ENCODE measurements at places on chromosomes 4 and X. TPM values are rescaled to one million over a fixed set of nuclear protein-coding genes. Genes with fewer than 3 reads are reported as not detected.

Gene MSX1
- total RNA-seq: 2.2 TPM

Gene FATE1
- not detected for total RNA-seq

Gene GBA3
- total RNA-seq: not detected

Gene CD38
- total RNA-seq: 1.0 TPM

Gene TENM3
- 24.7 TPM for total RNA-seq

Gene NKAP
- total RNA-seq: 6.1 TPM

Gene RAB33B
- total RNA-seq: 9.8 TPM

Gene PFKFB1
- total RNA-seq: not detected

Gene ZXDA
- 2.6 TPM for total RNA-seq

Gene AREG
- total RNA-seq: 129 TPM

Gene SPATA4
- 0.13 TPM for total RNA-seq

Gene ARSJ
- total RNA-seq: 34.6 TPM

Gene HGFAC
- total RNA-seq: 0.32 TPM

Gene MAP9
- total RNA-seq: 9.3 TPM

Gene CASP6
- total RNA-seq: 30.5 TPM

Gene SLC6A14
- total RNA-seq: under 0.01 TPM

Gene SNCA
- total RNA-seq: 21.2 TPM

Gene MAGED2
- total RNA-seq: 293 TPM

Gene FHDC1
- 0.16 TPM for total RNA-seq

Gene ARSH
- total RNA-seq: not detected

Gene PLP1
- not detected for total RNA-seq

Gene DGKK
- not detected for total RNA-seq
